ENCODE measurements at places on chromosomes 7 and 10.

- DNase-seq, result no peak
Measured at GRCh38 chr7:22351878-22352277, 5.1 kb downstream of the RAPGEF5 start.

DNA sequence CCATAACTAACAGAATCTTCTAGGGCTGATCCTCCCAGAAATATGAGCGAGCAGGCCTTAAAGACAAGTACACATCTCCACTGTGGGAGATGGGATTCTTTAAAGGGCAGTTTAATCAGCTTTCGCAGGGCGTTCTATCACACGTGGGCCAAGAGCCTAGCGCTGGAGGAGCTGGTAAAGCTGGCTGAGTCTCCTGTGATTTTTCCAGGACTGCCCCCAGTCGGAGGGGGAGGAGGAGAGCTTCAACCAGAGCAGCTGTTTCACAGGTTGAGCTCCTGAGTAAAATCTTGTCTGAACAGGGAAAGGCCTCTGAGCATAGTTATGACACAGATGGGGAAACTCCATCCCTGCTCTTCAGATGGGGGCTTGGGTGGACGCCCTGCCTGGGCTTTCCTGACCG is 87.0 kb downstream of the ZNF365 start:
- DNase-seq, result no peak

GRCh38 chr7:29877196-29877595 is 70.9 kb downstream of the WIPF3 start:
- no peak for DNase-seq

DNA sequence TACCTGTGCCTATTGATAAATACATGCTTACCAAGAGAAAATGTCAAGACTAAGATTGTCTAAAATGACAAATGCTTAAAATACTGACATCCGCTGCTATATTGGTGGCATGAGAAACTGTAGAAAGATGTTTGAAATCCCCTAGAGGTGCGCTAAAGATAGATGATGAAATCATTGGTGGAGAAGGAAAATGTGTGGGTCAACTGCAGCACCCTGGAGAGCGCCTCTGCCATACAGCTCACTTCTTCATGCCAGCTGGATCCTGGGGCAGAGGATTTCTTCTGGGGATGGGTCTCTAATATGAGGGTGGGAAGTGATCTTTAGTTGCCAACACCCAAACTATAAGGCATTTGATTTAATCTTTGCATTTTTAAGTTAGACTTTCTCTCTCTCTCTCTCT is 680.4 kb upstream of the POM121L12 start:
- DNase-seq, result no peak

DNA sequence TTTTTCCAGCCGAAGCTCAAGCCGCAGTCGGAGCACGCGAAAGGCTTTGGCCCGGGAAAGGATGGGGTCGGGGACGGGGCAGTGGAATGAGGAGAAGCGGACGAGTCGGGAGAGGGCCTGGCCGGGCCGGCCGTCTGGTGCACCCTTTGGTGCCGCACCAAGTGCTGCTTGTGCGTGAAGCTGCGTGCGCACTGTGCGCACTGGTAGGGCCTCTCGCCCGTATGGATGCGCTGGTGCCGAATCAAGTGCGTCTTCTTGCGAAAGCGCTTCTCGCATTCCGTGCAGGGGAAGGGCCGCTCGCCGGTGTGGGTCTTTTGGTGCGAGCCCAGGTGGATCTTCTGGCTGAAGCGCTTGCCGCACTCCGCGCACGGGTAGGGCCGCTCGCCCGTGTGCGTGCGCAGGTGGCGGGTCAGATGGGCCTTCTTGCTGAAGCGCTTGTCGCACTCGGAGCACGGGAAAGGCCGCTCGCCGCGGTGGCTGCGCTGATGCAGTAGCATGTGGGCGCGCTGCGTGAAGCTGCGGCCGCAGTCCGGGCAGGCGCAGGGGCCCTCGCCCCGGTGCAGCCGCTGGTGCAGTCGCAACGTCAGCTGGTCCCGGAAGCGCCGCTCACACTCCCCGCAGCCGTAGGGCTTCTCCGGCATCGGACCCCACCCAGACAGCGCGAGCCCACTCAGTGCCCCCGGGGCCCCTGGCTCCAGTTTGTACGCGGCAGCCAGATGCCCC is 7.8 kb downstream of the ZNF467 start:
- no peak for DNase-seq

- no peak for DNase-seq
Measured at GRCh38 chr10:13136651-13137050, 24.7 kb upstream of the MCM10 start.

- DNase-seq, result no peak
Measured at GRCh38 chr7:45689011-45689796, 115.0 kb downstream of the ADCY1 start.

DNA sequence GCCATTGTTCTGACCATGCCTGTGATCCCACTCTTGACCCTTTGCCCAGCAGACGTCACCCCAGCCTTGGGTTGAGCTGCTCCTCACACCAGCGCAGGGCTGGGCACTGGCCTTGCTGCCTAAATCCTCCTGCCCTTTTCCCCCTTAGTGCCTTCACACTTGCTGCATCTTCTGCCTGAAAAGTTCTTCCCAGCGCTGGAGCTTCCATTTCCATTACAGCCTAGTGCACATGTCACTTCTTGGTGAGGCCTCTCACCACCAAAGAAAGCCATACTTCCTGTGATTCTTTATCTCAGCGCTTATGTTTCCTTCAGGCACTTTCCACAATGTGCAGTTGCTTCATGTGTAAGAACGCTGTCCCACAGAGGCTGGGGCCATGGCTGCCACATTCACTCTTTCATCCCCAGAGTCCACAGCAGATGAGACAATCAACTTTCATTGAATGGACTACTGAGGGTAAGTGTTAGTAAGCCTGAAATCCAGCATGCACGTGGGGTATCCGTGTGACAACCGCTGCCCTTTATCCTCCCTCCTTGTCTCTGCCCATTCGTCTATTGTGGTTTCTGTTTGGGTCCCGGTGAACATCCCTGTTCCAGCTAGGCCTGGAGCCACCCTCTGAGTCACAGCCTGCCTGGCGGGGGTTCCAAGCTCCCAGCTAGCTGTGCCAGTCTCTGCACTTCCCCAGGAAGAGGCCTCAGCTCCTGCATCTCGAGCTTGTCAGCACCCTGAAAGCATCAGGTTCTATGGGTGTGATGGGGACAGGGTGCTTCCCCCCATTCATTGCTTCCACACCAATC is 37.3 kb downstream of the ADRA2A start:
- no peak for DNase-seq

GRCh38 chr10:73368238-73368637 is 9.6 kb upstream of the CFAP70 start:
- DNase-seq, result no peak

DNA sequence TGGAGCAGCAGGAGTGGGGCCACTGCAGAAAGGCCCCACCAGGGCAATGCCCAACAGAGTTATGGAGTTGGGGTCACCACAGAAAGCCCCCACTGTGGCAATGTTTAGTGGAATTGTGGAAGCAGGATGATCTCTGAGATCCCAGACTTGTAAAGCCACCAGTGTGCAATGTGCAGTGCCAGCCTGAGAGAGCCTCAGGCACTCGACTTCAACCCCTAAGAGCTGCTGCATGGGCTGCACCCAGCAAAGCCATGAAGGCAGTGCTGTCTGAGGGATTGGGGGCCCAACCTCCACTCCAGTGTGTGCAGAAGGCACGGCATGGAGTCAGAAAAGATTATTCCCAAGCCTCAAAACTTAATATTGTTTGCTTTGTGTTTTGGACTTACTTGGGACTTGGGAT is 20.4 kb downstream of the SAMD9 start:
- DNase-seq, result no peak

DNA sequence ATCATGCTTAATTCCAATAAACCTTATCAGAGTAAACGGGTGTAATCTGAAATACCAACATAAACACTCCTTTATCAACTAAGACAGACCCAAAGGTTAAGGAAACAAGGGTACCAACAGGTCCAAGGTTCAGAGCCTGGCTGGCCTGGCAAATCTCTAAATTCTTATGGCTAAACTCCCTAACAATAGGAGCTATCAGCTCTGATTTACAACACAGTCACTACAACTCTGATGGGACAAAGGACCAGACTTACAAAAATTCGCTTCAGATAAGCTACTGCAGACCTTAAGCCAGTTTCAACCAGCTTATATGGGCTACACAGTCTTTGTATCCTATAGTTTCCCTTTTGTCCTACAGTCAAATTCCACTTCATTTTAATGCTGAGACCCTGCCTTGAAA is 381.9 kb downstream of the ZWINT start:
- no peak for DNase-seq

DNA sequence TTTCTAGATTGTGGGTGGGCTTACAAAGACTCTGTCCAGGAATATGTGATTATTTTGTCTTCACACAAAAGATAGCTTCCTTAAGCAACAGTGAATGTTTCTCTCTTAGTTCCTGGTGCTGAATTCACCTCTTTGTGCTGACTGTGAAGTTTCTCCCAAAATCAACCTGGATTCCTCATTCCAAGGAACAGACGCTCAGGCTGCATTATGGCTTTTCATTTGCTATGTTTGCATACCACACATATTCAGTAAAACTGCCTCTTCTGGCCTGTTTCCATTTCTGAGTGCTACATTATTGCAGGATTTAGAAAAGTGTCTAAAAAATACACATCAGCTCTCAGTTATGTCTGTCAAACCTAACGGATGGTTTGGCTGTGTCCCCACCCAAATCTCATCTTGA is 21.5 kb downstream of the MACROH2A2 start:
- no peak for DNase-seq

GRCh38 chr10:83373671-83374070 is 765.6 kb upstream of the GHITM start:
- no peak for DNase-seq

GRCh38 chr10:30581779-30582380 is 47.7 kb downstream of the LYZL2 start:
- no peak for DNase-seq

GRCh38 chr10:126179637-126180036 is 208.6 kb downstream of the ADAM12 start:
- DNase-seq, result no peak

DNA sequence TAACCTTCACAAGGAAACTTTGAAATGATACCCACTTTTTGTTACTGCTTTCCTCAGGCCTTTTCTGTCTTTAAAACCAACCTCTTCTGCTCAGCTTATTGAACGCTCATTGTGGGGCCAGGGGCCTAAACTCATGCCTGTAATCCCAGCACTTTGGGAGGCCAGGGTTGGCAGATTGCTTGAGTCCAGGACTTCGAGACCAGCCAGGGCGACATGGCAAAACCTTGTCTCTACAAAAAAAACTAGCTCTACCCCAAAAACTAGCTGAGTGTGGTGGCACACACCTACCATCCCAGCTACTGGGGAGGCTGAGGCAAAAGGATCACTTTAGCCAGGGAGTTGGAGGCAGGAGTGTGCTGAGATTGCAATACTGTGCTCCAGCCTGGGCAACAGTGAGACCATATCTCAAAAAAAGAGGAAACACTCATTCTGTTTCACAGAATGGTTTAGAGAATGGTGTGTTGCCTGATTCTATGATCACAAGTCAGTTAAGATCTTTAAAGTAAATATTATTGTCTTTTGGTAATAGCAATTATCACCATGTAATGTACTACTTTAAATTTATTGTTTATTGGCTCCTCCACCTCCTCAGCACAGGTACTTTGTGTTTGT is 51.1 kb downstream of the KCTD7 start:
- no peak for DNase-seq

DNA sequence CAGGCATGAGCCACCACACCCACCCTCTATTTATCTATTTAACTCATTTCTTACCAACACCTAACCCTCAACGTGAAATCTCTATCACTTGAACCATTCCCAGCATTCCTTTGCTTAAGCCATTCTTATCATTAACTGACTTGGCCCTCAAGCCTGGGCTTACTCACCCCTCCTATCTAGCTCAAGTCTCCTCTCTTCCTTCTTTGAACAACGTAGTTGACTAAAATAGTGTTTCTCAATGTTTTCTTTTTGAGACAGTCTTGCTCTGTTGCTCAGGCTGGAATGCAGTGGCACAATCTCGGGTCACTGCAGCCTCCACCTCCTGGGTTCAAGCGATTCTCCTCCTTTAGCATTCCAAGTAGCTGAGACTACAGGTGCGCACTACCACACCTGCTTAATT is 7.0 kb downstream of the ANXA7 start:
- no peak for DNase-seq

- no peak for DNase-seq
Measured at GRCh38 chr10:100653238-100653956, 92.0 kb upstream of the PAX2 start.

DNA sequence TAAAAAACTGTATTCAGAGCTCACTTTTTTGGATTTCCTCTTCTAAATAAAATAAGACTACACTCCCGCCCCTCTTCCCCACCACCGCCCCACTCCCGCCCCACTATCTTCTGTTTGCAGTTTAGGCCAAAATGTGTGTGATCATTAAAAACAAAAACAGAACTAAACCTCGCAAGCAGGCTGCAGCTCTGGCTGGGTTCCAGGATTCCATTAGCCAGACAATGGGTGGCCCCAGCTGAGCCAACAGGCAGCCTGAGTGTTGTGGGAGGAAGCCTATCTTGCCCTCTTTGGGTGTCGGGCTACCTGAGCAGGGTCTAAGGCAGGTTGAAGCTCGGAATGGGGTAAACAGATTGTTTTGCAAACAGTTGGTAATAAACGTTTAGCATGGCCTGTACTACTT is 41.7 kb downstream of the ARL4A start:
- no peak for DNase-seq

DNA sequence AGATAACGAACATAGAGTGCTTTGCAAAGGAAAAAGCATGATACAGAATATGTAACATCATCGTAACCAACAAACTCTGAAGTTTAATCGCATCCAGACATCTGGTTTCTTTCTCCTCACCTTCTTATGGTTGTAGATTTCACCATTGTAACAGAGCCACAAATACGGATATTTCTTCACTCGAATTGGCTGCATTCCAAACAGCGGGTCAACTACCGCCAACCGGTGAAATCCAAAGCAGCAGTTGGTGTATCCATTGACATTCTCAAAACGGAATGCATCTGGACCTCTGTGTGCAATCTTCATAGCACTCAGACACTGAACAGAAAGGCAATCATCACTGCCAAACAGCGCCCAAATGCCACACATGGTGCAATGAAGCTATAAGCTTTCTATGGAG is 3.4 kb downstream of the ASNS start:
- no peak for DNase-seq

DNA sequence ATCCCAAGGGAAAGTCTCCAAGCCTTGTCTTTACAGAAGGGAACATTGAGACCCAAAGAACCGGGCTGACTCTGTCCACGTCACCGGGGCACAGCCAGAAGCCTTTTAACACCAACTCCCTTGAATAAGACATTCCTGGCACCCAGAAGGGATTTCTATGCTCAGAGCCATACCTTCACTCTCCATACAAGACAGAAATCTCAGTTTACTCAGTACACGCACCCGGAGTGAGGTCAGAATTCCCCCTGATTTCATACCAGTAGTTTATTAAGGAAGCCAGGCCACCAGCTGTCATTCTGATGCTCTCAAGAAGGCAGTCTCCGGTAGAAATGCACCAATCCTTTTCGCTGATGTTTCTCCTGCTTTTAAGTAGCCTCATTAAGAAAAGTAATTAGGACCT is 134.2 kb upstream of the KCNMA1 start:
- DNase-seq, result no peak

GRCh38 chr10:70615784-70616522 is 13.4 kb upstream of the PRF1 start:
- no peak for DNase-seq

GRCh38 chr7:94104301-94104700 is 100.1 kb upstream of the BET1 start:
- DNase-seq, result no peak

- DNase-seq, result no peak
Measured at GRCh38 chr7:21538936-21539495, 3.8 kb upstream of the DNAH11 start.

- DNase-seq, result no peak
Measured at GRCh38 chr10:122665329-122665860, 34.3 kb downstream of the C10orf120 start.

GRCh38 chr7:154252046-154252445 is 199.8 kb downstream of the DPP6 start:
- no peak for DNase-seq

GRCh38 chr10:33476757-33477273 is 142.3 kb upstream of the NRP1 start:
- DNase-seq, result no peak

Measured in activated T-helper 1 cell treated with anti-CD3 and anti-CD28 coated beads, Interleukin-12 subunit alpha, Interleukin-12 subunit beta, Interleukin-2, Interleukin-4 antibody, amounts not matched to agents 30 ng/mL and 10 ng/mL and 1 ng/mL, durations not matched to agents 14 hours and 24 hours and 36 hours (primary cell).